ENCODE measurements at places on chromosomes 5 and 9.

- no peak for DNase-seq
These were observed 152.6 kb upstream of the EGFLAM start for GRCh38 chr5:38105801-38106200.

DNA sequence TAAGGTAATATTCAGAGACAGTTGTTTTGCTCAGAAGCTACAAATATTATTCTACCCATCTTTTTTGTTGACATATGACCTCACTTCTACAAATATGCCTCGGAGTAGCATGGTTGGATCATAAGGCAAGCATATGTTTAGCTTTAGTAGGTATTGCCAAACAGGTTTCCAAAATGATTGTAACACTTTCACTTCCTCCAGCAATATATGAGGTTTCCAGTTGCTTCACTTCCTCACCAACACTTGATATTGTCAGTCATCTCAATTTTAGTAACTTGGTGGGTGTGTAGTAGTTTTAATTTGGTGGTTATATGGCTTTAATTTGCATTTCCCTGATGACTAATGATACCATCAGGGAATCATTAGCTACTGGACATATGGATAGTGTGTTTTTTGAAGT lies 46.7 kb downstream of the TNFSF8 start:
- DNase-seq = no peak

DNA sequence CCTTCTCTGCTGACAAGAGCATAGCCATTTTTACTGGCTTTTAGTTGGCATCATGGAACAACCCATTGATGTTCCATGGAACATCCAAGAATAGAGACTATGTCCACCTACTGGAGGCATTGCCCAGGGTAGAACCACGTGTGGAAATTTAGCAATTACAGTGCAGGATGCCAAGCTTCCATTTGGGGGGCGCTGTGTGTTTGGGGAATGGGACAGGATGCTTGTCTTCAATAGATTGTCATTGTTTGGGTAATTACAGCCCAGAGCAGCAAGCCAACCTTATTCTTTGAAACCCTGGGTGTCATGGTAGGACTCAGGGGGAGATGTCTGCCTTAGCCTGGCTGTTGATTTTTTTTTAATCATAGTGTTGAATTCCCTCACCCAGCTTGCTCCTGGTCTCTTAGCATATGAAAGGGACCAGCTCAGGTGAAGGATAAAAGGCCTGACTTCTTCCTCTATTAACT lies 171.1 kb downstream of the DOCK2 start:
- no peak for DNase-seq

DNA sequence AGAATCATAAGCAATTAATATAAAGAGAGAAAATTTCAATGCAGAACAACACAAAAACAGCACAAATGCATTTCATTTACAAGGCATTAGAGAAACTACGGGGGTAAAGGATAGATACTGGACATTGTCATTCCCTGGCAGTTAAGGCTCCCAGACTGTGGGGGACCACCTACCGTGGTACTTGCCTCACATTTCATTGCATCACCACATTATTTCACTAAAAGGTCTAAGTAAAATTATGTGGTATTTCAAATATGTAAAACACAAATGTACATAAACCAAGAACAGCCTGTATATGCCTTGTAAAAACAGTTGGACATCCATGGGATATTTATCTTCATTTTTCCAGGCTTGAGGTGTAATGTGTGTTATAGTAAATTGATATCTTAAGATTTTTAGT lies 571.2 kb upstream of the ZNF462 start:
- no peak for DNase-seq

DNA sequence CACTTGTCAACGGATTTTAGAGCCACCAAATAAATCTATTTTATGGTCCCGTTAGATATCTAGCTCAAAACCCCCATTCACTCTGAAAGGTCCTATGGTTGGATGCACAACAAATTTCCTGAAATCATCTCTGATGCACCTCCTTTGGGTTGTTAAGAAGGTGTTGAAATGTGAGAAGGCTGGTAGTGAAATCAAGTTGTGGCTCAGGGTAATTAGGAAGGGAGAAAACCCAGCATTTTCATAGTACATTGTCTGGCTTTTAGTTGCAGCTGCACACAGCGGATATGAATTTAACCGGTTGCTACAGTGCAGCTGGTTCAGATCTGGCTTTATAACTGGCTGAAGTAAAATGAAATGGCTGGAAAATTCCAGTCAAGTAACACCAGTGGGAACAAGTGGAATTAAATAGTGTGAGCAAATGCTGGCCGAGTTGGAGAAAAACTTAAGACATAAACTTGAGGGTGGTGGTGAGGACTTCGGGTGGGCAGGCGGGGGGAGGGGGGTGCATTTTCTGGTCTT lies 17.6 kb downstream of the RGMB start:
- no peak for DNase-seq

DNA sequence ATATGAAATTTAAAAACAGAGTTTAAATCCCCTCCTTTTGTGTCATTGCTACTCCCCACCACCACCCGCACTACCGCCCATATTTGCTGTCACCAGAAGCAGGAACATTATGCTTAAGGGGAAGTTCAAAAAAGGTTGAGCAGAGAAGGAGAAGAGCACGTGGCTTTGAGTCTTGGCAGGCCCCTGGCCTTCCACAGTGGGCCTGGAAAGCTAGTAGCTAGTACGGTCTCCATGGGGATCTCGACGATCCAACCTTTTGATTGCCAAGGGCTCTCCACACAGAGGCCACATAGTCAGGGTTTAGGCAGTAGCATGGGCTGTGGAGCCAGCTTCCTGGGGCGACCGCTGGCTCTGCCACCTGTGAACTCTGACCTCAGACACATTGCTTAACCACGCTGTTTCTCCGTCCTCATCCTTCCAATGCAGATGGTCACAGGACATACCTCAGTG lies 90.1 kb downstream of the GOLPH3 start:
- DNase-seq = no peak

Data from GM03348 (cell line).